ENCODE measurements at places on chromosomes 5 and 9.

DNA sequence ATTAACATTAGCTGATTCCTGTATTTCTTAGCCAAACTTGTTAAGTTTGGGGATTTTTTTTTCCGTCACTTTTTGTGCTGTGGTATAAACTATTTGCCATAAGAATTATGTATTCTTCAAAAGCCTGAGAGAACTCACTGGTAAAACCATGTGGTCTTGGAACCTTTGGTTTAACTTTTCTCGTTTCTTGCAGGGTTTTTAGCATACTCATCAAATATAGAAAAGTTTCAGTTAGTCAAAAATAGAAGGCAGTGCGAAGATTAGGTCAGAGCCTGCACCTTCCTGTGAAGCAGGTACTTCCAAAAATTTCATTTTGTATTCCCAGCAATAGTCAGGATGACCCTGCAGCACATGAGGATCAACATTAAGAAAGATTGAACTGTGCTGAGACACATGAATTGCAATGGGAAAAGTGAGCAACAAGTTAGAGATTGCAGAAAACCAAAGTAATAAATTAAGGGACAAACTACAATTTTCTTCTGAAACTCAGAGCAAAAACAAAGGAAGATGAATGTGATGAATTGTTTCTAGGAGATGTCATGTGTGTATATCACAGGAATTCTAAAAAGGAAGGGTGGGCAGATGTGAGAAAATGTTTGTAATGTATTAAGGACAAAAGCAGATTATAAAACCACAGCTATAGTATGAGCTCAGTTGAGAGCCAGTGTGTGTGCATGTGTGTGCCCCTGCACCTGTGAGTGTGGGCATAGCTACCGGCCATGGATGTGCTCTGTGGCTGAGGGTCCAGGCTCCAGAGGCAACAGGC is 102.2 kb downstream of the ANGPTL2 start:
- no peak for DNase-seq

- DNase-seq, result no peak
These were observed 759.7 kb downstream of the BRINP1 start for GRCh38 chr9:118609355-118610044.

DNA sequence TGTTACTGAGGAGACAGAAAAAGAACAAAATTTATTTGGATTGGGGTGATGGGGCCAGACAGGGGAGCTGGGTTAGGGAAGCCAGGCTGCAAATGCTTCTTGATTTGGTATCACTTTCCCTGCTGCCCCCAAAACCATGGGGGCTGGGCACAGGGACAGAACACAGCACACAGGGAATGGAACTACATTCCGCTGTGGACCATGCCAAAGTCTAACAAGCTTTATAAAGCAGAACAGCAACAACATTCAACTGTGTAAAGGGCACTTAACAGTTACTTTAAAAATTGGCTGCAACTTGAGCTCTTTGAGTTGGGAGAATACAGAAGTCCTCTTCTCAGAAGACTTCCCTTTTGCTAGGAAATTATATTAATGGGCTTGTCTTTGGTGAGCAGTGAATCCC is 23.8 kb downstream of the C5orf58 start:
- DNase-seq, result no peak

GRCh38 chr5:157867751-157868387 is 8.9 kb upstream of the CLINT1 start:
- no peak for DNase-seq

DNA sequence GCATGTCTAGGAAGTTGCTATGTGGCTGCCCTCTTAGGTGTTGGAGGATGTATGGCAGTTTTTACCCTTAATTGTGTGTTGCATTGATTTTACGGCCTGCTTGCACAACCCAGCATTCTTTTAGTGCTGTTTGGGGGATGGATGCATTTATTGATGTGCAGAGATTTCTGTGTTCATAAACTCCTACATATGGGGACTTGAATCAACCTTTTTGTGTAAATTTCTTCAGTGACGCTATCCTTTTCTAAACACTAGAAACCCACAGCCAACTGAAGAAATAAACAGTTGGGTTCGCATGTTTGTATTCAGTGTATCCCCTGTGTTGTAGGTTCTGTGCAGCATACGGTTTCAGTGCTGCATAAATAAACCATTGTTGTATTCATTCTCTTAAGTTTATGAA is 263.7 kb downstream of the RASEF start:
- DNase-seq, result no peak

GRCh38 chr9:37371565-37372464 is 50.7 kb upstream of the GRHPR start:
- no peak for DNase-seq
